ENCODE measurements at places on chromosomes 7 and 10. TPM values are rescaled to one million over a fixed set of nuclear protein-coding genes. Genes with fewer than 3 reads are reported as not detected.

DNA sequence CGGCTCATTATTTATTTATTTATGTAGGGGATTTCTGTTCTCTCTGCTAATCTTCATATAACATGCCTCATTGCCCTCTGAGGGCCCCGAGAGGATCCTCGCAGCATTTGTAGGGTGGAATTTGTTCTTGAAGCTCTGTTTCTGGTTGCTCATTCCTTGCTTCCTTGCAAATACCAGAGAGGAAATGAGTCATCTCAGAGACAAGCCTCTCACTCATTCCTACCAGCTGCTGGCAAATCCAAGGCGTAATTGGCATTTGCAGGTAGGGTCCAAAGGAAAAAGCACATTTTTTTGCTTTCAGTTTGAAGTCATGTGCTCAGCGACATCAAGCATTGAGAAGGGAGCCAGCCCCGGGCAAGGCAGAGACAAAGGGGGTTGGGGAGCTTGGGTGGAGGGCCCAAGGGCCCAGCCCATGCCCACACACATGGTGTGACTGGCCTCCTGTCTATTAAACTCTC is 501.6 kb downstream of the GALNT17 start:
- DNase-seq, result no peak

DNA sequence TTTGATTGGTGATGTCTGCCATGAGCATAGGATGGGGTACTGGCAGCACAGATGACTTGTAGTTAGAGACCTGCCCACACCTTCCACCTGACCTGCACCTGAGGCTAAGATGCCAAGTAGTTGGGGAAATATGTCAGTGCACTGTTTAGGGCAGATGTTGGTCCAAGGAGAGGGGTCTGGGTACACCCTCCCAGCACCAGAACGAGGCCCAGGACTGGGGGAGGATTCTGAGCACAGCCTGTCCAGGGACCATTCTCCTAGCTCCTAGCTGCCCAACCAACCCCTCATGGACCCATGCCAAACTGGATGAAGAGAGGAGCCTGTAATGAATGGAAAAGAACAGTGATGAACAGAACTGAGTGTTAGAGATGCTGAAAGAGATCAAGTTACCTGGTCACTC is 28.0 kb downstream of the FRMPD2 start:
- DNase-seq, result no peak

DNA sequence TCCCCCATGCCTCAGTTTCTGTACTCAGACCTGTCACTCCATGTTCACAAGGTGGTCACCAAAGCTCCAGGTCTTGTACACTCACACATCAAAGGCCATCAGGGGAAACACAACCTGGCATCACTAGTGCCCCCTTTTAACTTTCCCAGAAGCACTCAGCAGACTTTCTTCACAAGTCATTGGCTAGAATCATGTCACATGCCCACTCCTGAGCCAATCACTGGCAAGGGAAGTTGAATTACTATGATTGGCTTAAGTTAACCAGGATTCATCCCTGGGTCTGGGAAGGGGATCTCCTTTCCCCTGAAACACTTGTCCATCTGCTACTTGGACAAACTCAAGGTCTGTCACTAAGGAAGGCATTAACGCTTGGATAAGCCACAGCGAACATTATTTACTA is 193.8 kb upstream of the PLXNA4 start:
- DNase-seq, result no peak

The PPRC1 gene
- total RNA-seq, result 3.8 TPM

- DNase-seq, result no peak
Observed at GRCh38 chr10:24793648-24794379, 70.1 kb upstream of the ARHGAP21 start.

GRCh38 chr10:34739915-34740314 is 75.2 kb downstream of the PARD3 start:
- no peak for DNase-seq

DNA sequence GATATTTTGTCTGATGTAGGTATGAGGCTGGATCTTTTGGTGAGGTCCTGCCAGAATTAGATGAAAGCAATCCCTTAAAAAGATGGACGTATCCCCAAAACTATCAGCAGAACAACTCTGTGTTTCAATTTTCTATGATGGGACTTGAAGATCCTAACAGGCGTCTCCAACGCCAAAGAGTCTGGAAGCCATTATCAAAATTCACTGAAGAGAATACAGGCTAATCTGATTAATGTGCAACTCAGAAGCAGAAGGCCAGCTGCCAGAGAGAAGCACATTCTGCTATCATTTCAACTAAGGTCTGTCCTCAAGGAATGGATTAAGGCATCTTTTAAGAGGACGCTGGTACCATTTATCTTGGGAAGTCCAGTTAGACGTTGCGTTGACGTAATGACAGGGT is 119.7 kb downstream of the FGFR2 start:
- DNase-seq, result no peak

GRCh38 chr7:291373-292092 is 1.6 kb downstream of the FOXL3 start:
- no peak for DNase-seq

- DNase-seq, result no peak
Observed at GRCh38 chr7:105246256-105246655, 142.5 kb downstream of the SRPK2 start.

GRCh38 chr10:5282137-5282536 is 82.6 kb upstream of the UCN3 start:
- DNase-seq, result no peak

The STOX1 gene
- total RNA-seq, result 1.5 TPM
